ENCODE measurements at places on chromosomes 13 and 19. TPM values are rescaled to one million over a fixed set of nuclear protein-coding genes. Genes with fewer than 3 reads are reported as not detected.
A peak's percentile ranks its signal among the peaks of the same experiment; 100 is the strongest.

GRCh38 chr13:66415444-66415843 is 814.7 kb downstream of the PCDH9 start:
- DNase-seq: no peak

DNA sequence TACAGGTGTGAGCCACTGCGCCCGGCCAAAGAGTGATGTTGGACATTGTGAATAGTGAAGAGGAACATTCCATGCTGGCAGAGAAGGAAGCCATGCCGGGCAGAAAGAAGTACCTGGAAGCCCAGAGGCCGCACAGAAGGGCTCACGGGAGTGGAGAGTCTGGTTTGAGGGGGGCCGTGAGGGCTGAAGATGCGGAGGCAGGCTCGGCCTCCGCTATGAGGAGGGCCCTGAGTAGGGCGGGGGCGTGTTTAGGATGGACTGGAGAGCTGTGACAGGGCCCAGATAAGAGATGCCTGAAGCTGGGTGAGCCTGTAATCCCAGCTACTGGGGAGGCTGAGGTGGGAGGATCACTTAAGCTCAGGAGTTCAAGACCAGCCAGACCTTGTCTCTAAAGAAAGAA is 1.6 kb downstream of the JOSD2 start:
- DNase-seq: no peak

DNA sequence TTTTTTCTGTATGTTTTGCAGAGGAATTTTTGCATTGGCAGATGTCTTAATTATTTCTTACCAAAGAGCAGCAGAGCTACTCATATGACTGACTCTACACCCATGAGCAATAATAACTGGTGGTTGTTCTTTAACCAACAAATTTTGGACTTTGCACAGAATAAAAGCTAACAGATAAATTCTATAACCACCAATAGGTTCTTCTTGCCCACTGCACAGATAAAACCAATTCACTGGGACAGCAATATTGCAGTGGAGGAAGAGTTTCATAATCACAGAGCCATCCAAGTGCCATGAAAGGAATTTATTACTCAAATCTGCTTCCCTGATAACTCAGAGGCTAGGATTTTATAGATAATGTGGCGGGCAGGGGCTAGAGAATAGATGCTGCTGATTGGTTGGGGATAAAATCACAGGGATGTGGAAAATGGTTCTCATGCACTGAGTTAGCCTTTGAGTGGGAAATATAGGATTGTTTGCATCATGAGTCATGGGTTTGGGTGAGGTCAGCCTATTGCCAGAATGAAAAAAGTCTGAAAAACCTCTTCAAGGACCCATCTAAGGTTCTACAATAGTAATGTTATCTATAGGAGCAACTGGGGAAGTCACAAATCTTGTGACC is 104.3 kb upstream of the PCDH17 start:
- DNase-seq: no peak

DNA sequence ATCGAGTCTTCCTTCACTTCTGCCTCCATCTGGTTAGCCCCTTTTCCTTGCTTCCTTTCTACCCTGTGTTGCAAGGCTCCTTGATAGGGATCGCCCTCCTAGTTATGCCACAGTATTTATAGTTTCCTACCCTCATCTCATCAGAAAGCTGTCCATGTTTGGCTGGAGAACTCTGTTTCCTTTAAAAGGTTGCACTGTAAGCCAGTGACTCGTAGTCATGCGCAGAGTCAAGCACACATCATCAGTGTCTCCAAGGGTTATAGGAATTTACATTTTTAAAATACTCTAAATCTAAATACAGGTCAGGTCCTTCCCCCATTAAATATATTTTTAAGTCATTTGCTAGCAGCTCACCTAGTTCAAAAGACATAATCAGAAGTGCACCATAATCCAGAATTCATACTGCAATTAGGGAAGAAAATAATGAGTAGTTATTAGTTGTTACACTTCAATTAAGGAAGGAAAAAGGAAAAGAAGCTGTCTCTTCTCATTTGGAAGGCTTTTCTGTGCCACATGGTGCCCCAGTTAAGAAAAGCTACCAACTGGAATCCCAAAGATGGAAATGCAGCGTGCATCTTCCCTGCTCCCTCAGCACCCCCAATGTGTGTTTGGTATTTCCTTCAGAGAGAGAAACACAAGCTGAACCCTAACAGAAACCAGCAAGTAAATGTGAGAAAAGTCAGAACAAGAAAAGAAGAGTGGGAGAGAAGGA is 81.0 kb downstream of the GPR12 start:
- DNase-seq: no peak

- peak; percentile 24 for DNase-seq
Measured at GRCh38 chr13:35388441-35389355, 87.8 kb downstream of the MAB21L1 start.

The C1QTNF9 gene
- 0.44 TPM for polyA plus RNA-seq

GRCh38 chr13:58852076-58852475 is 1220.5 kb downstream of the PCDH17 start:
- DNase-seq: no peak

GRCh38 chr19:30017172-30017571 is 75.1 kb downstream of the URI1 start:
- no peak for DNase-seq

- no peak for DNase-seq
Measured at GRCh38 chr13:71274923-71275608, 591.9 kb downstream of the DACH1 start.

DNA sequence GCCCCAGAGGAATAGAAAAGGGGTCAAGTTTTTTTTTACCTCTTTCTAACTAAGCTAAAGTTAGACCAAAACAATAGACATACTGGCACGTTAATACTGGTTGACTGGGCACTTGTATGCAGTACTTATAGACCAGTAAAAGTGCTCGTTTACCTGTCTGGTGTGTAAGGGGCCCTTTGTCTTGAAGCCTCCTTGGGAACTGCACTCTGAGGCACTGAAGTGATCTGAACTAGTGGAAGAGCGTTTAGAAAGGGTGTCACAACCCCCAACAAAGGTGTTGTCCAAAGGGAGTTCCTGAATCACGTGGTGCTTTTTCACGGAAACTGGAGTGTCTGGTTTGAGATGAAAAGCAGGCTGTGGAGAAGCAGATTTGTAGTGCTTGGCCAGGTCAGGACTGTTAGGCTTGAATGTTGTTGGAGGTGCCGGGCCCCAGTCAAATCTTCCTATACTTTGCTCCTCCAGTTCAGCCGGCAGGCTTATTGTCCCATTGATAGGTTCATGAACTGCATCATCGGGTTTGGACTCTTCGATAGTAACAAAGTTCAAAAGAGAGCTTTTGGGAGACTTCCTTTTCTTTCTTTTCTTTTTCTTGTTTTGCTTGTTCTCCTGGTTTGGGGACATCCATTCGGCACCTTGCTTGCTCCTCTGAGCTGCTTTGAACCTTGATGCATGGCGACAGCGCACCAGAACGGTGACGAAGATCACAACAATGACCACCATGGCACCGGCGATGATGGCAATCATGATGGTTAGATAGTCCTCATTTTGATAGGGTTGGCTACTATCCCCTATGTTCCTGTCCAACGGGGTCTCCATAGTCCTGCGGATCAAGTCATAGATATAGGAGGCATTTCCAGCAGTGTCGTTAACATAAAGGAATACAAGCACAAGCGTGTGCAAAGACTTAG is 4.6 kb downstream of the PCDH9 start:
- no peak for DNase-seq

GRCh38 chr13:59236309-59236919 is 927.3 kb downstream of the DIAPH3 start:
- DNase-seq: no peak

The CADM4 gene
- 54.3 TPM for polyA plus RNA-seq

- DNase-seq: no peak
Measured at GRCh38 chr13:69828527-69828926, 279.1 kb upstream of the ATXN8OS start.

The LYL1 gene
- 8.1 TPM for polyA plus RNA-seq

- DNase-seq: no peak
Measured at GRCh38 chr19:52716522-52716921, 18.3 kb downstream of the ZNF611 start.

The ZNF808 gene
- polyA plus RNA-seq: 10.3 TPM

GRCh38 chr13:98539666-98540065 is 37.2 kb downstream of the STK24 start:
- DNase-seq: no peak

GRCh38 chr19:53102756-53103233 is 427 bp downstream of the ZNF160 start:
- no peak for DNase-seq

GRCh38 chr13:73261739-73262216 is 203.0 kb downstream of the KLF5 start:
- no peak for DNase-seq

The NEK5 gene
- polyA plus RNA-seq: 5.7 TPM

- no peak for DNase-seq
Measured at GRCh38 chr13:80070024-80070703, 270.8 kb downstream of the SPRY2 start.

The TIMM29 gene
- polyA plus RNA-seq: 17.5 TPM

The ANKLE1 gene
- polyA plus RNA-seq: 0.76 TPM

DNA sequence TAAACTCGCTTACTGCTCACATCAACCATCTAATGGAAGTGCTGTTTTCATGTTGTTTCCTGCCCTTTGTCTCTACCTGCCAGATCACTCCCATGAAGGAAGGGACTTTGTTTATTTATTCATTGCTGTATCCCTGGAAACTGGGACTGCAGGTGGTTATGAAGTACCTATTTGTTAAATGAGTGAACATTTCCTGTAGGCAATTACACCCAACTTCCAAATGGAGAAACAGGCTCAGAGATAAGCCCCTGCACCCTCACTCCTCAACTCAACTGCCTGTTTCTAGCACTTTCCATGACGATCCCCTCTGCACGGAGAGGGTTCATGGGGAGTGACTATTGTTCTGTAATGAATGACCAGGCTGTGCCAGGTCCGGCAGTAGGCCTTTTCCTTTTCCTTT is 1.9 kb upstream of the SELENOW start:
- no peak for DNase-seq

The TPTE2 gene
- polyA plus RNA-seq: 0.53 TPM

DNA sequence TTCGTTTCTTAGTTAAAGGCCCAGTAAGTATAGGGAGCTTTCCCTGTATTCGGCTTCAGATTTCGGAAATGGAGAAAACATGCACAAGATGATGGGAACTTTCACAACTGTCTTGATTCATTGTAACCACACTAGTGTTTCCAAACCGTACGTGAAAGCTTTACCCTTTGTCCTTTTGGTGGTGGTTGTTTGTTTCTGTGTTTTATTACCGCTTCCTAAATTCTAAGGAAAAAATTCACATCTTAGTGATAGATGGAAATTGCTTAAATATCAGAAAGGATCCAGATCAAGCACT is 504 bp upstream of the VWA8 start:
- no peak for DNase-seq

DNA sequence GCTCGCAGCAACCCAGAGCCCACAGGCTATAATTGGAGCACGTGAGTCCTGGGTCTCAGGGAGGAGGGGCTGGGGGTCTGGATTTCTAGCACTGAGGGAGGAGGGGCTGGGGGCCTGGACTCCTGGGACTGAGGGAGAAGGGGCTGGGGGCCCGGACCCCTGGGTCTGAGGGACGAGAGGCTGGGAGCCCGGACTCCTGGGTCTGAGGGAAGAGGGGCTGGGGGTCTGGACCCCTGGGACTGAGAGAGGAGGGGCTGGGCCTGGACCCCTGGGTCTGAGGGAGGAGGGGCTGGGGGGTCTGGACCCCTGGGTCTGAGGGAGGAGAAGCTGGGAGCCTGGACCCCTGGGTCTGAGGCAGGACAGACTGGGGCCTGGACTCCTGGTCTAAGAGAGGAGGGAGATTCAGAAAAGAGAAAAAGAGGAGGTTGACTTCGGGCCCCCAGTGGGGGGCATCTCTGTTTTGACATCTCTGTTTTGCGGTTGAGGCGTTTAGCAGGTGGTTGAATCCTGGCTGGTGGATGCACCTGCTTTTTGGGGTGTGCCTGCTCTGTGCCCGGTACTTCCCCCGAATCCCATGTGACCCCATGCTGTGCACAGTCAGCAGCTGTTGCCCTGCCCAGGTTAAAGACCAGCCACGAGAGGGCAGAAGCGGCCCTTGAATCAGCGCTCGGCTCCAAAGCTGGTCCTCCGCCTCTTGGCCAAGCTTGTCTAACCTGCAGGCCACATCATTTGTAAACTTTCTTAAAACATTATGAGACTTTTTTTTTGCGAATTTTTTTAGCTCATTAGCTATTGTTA is 10.5 kb downstream of the PVR start:
- no peak for DNase-seq

The GFY gene
- not detected for polyA plus RNA-seq

GRCh38 chr19:408441-408901 is 476 bp downstream of the C2CD4C start:
- no peak for DNase-seq

- DNase-seq: no peak
Measured at GRCh38 chr13:111575719-111576118, 255.3 kb downstream of the TEX29 start.

Measured in left renal pelvis (tissue), 4 donors.